ENCODE measurements at places on chromosomes 7 and 10. TPM values are rescaled to one million over a fixed set of nuclear protein-coding genes. Genes with fewer than 3 reads are reported as not detected.

Gene TRPV5
- not detected for total RNA-seq

Gene ZKSCAN1
- total RNA-seq: 63.1 TPM

Gene RNF133
- not detected for total RNA-seq

Gene BHLHA15
- 0.57 TPM for total RNA-seq

Gene HSPA12A
- not detected for total RNA-seq

Gene BUB3
- 197 TPM for total RNA-seq

Gene PNLIPRP1
- total RNA-seq: not detected

Gene FEZF1
- not detected for total RNA-seq

Gene CCDC172
- total RNA-seq: not detected

Gene TAS2R3
- 0.99 TPM for total RNA-seq

Gene SP8
- total RNA-seq: not detected

Gene GLI3
- total RNA-seq: not detected

Gene IDI2
- total RNA-seq: not detected
